ENCODE measurements at places on chromosomes 16 and 17.

DNA sequence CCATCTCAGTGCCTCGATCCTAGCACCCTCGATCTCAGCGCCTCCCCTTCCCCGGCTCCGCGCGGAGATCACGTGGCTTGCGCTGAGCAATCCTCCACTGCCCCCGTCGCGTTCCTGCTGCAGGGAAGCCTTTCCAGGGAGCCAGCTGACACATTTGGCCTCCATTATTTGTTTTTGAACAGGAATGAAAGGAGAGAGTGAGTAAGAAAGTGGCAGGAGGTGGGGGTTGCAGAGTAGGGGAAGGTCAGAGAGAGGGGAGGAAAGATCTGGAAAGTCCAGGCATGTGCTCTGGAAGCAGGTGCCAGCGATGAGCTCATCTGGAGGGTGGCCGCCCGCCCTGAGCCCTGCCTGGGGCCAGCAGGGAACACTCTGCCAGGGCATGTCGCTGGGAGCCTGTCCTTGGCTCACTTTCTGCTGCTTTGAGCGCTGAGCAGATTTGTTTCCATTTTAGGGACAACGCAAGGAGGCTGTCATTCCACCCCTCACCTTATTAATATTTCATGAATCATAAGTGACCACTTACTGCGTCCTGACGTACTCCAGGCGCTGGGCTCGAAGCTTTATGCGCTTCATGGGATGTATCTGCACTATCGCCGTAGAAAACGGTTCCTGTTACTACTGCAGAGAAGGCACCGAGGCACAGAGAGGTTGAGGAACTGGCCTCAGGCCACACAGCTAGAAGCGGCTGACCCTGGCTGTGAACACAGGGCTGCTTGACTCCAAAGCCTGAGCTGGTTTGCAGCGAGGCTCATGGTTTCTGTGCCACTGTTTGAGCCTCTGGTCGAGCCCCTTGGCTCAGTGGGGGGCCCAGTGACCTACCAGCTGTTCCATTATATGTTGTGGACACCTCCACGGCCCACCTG lies 283.1 kb downstream of the SEC14L1 start:
- DNase-seq: no peak

- DNase-seq: no peak
These were observed 29.6 kb downstream of the HS3ST3B1 start for GRCh38 chr17:14330492-14330962.

DNA sequence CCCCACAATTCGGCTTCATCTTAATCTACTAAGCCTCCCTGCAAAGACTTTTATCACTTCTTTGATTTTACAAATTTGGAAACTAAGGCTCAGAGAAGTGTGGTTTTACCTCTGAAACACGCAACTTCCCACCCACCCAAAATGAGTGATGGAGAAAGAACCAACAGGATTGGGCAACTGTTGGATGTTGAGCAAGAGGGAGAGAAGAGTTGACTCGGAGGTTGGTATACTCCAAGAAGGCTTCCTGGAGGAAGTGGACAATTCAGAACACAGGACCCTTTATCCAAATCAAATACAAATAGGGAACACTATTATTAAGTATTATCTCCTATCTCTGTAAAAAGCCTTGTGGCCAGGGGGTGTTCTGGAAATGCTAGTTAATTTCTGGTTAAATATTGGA lies 323.0 kb downstream of the C16orf95 start:
- DNase-seq: no peak

GRCh38 chr17:59151006-59151405 lies 4.0 kb downstream of the SKA2 start:
- no peak for DNase-seq

DNA sequence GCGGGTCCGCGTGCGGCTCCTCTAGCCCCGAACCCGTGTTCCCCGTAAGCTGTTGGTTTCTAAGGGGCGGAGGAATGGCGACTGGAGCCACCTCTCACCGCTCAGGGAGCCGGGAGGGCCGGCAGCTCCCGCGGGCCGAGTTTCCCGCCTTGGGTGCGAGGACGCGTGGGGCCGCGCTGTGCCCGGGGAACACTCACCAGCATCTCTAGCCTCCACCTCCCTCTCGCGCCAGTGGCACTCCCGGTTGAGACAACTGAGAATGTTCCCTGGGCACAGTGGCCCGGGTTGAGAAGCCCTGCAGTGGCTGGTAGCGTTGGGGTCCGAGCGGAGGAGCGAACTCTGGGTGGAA lies 560 bp downstream of the TELO2 start:
- DNase-seq: peak; percentile 71

DNA sequence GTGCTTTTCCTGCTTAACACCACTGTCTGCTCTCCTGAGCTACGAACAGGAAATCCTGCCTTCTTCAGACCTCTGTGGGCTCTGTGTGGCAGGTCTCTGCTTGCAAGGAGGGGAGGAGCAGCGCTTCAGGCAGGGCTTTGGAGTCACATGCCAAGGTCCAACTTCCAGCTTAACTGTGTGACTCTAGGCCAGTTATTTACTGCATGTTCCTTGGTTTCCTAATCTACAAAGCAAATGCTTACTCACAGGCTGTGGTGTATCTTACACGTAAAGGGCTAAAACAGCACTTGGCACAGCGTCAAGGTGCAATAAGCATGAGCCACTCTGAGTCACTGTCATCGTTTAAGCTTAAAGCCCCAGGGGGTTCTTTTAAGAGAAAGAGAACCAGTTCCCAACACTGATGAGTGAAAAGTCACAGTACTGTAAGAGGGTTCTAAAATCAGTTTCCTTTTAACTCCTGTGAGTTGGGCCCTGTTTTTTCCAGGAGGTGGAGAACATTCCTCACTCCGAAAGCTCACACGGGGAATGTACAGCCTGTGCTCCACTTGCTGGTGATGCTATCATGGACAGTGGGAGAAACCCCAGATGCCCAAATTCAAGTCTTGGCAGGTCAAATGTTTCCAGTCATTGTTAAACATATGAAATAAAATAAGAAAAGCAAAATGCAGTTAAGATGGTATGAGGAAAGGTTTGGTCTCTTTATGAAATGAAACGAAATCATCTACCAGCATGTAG lies 54.1 kb upstream of the BCAR1 start:
- DNase-seq: peak; percentile 94

DNA sequence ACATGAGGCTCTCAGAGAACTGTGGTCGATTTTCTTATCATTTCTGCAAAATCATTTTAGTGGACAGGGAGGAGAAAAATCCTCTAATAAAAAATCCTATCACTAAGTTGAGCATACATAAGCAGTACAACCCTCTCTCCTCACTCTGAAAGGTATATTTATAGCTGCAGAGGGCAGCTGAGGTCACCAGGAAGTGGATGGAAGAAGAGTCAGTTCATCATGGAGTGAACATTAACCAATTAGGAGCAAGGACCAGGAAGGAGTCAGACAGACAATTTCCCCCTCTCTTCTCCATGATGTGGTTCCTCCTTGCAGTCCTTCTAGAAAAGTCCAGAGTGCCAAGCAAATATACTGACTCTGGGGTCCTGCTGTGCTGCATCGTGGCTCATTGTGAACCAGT lies 253.7 kb downstream of the TOX3 start:
- no peak for DNase-seq

DNA sequence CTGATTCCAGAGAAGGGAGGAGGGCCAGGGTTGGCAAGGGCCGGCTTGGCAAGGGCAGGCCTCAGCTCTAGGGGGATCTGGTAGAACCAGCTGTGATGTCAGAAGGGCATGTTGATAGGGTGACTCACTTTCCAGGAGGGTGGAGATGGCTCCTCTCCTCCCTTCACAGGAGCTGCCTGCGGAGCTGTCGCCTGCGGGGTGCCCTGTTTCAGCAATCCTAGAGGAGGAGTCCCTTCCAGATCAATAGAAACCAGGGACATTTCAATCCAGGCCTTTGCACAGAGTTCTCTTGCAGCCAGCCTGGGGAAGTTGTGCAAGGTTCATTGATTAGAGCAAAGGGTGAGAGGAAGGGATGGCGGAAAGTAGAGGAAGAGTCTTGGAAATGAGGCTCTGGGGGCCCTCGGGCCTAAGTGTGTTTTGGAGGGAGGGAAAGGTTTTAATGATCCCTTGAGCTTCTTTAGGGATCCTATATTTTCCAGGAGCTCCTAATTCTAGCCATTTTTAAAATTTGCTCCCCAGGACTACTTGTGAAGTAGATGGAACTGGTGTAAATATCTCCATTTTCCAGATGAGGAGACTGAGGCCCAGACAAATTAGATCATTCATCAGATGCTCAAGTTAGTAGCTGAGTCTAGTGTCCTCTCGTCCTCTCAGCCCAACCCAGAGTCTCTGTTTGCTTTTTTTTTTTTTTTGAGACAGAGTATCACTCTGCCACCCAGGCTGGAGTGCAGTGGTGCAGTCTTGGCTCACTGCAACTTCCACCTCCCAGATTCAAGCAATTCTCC lies 24.8 kb upstream of the CSNK2A2 start:
- DNase-seq: no peak

DNA sequence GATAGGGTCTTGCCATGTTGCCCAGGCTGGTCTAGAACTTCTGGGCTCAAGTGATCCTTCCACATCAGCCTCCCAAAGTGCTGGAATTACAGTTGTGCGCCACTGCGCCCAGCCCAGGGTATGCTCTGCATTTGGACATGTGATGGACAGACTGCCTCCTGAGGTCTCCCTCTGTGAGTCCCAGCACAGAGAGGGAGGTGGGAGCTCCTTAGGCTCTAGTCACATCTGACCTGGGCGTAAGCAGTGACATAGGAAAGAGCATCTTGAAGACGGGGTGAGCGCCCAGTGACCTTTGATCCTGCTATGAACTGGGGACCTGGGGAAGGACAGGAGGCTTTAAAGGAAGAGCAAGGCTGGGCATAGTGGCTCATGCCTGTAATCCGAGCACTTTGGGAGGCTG lies 2.2 kb upstream of the GFAP start:
- no peak for DNase-seq

DNA sequence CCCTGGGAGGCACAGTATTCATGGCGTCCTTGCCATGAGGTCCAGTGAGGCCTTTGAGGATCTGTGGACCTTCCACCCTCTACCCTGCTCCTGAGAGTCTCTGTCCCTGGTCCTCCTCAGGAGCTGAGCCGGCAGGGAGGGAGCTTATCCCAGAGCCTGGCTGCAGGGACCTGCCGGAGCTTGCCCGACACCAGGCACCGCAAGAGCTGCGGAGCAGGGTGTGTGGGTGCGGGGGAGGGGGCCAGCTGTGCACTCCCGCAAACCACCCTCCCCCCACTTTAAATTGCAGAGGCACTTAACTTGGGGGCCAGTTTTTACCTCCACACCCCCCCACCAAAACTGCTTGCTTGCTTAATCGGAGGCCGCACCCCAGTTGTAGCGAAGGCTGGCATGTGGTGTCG lies 609 bp upstream of the ZNF750 start:
- DNase-seq: no peak

DNA sequence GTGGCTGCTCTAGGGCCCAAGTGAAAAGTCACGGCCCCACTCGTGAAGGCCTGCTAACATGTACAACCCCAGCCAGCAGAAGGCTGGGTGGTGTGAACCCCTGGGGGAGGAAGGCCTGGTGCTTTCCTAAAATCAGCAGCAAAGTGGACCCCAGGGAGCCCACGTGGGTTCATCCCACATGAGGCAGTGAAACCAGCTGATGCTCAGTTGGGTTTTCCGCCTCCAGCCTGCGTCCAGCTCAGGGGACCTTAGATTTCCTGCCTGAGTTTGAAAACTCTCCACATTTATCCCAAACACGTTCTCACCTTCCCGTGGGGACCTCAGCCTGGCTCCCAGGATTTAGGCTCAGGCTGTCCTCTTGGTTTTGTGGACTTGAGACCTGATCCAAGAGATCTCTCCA lies 85.8 kb downstream of the SOCS1 start:
- DNase-seq: no peak

- no peak for DNase-seq
These were observed 33.3 kb downstream of the PECAM1 start for GRCh38 chr17:64357191-64357981.

DNA sequence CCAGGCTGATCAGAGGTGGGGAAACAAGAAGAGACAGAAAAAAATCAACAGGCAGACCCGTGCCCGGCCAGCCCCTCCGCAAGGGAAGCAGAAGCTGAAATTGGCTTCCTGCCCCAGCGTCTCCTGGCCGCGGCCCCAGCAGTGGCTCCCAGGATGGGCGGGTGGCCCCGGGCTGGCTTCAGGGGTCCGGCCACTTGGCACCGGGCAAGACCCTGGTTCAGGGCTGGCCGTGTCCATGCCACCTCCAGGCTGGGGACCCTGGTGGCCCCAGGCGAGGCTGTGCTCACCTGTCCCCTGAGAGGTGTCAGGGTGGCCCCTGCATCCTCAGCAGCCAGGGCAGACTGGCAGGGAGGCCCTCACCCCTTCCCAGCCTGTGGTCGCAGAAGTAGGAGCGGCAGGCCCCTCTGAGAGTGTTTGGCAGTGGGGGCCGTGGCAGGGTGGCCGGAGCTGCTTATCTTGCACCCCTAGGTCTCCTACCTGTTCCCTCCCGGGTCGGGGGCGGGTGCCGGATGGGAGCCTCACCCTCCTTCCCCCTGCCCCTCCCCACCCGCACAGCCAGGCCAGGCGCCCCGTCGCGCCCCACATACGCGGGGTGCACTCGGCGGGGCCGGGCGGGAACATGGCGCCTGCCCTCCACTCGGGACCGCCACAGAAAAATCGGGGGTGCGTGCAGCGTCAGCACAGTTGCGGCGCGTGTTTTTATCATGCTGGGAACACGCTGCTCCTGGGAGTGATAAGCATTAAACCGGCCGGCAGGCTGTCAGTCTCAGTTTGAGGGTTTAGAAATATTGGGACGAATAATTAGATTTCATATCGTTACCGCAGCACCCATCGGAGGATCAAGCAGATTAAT lies 46.7 kb upstream of the ZC3H18 start:
- peak; percentile 78 for DNase-seq

GRCh38 chr17:48577330-48577945 lies 712 bp downstream of the HOXB4 start:
- peak; percentile 63 for DNase-seq

- no peak for DNase-seq
These were observed 80.9 kb downstream of the GOSR1 start for GRCh38 chr17:30557916-30558685.

DNA sequence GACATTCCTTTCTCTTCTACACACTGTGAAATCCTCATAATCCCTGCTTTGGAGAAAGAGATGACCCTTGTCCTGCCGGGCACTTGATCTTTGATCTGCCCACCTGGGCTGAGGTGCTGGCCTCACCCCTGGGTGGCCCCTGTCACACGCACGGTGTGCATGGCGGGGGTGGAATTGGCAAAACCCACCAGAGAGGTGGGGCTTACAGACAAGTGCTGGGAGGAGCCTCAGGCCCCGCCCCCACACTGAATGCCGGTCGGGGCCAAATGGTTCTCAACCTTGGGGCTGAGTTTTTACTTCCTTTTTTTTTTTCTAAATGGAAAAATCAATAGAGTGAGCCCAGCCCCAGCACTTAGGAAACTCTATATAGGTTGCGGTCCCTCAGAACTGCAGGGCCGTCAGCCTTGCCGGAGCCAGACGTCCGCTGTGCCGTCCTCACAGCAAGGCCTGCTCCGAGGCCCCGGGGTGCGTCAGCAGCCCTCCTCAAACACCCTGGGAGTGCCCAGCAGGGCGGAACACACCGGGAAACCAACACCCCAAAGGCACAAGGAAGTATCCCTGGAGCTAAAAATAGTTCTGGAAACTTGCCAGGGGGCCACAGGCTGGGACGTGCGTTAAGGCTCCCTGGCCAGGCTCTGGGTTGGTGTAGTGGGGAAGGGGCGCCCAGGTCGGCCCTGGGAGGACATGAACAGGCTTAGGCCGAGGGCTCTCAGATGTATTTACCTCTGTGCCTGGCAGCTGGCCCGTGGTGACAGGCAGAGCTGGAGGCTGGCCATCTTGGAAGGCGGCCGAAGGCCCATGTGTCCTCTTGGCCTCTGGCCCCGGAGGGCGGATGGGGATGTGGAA lies 11.0 kb downstream of the GPRC5C start:
- no peak for DNase-seq
